Ascending aorta (tissue), 2 donors: ENCODE measurements at places on chromosomes 13 and 19.

DNA sequence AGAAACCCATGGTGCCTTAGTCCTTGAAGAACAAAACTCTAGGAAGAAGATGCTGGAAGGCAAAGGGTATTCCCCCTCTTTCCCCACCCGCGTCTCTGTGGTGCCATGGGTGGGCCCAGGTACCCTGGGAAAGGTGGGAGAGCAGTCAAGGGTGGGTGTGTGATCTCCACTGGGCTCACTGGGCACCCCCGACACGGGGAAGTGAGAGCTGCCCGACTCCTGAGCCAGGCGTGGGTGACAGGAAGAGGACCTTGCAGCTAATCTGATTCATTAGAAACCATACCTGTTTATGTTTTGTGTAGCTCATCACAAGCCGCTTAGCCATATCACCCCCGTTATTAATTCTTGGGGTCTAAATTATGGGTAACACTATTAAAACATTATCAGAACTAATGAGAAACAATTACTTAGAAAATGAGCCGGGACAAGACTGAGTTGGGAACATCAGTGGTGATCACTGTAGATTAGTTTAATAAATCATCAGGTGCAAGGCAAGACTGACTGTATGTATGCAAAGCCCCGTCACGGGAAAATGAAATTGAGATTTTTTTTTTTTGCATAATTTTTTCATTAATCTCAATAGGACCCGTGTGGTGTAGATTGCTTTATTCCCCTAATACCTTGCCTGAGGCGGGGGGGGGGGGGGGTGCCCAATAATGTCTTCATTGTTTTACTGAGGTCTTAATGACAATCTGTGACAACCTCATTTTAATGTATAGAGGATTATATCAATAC is 77.3 kb downstream of the ZIC5 start:
- DNase-seq: no peak

DNA sequence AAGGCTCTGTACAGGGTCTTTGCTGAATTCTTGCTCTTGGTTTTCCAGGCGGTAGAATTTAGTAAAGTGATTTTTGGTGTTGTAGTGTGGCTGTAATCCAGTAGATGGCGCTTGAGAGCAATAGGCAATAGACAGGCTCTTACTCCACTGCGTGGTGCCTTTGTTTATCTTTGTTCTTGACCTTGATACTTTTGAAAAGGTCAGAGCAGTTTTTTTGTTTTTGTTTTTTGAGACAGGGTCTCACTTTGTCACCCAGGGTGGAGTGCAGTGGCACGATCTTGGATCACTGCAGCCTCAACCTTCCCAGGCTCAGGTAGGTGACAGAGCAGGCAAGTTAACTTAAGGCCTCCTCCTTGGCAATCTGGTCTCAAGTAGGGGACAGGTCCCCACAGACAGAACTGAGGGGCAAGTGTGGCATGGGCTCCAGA is 12.2 kb upstream of the LILRA5 start:
- DNase-seq: no peak

GRCh38 chr13:102452836-102453235 is 51.0 kb upstream of the FGF14 start:
- DNase-seq: no peak

DNA sequence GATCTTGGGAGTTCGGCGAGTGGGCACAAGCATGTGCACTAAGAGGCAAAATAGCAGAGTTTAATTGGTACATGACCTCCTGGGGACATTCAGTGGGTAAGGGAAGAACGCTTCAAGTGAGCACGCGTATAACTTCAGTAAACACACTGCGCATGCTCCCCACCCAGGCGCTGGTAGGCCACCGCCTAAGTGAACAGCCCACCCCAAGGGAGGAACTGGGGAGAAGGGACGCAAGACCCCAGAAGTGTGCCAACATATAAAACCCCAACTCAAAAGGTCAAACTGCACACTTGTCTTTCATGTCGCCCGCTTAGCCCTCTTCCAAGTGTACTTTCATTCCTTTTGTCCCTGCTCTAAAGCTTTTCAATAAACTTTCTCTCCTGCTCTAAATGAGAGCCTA is 10.5 kb upstream of the NTN5 start:
- no peak for DNase-seq

GRCh38 chr19:11649941-11650340 is 52.7 kb downstream of the ZNF627 start:
- no peak for DNase-seq

GRCh38 chr19:46616631-46617322 is 8.1 kb downstream of the PTGIR start:
- no peak for DNase-seq

DNA sequence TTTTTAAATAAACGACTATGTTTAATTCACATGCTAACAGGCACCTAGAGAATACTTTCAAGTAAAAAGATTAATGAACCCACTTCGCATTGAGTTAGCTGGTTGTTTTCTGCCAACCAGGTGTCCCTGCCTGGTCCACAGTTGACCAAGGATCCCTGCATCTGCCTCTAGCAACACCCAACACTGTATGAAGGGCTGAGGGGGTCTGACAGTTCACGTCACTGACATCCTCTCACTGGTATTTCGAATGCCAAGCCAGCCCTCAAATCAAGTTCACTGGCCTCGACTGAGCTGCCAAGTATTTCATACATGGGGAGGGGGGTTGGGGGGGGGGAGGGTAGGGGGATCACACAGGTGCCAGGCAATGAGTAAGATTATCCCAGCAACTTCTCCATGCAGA is 25.4 kb downstream of the SLC25A30 start:
- DNase-seq: peak; percentile 4

DNA sequence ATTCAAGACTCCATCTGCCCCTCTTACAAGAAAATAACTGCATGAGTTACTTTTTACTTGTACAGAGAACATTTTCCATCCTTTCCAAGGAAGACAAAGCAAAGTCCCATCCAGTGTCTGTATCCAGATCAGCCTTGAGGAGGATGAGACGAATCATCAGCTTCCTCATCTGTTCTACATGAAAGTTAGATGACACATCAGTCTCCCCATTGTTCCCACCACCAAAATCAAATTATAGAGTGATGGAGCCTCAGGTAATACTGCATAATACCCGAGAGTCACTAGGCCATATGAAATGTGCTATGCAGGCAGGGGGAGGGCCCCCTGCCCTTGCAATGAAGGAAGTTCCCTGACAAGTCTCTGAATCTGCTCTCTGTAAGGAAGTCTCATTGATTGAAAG is 1244.6 kb upstream of the SLC10A2 start:
- DNase-seq: no peak

- no peak for DNase-seq
Observed at GRCh38 chr13:41006306-41006705, 12.8 kb downstream of the ELF1 start.

DNA sequence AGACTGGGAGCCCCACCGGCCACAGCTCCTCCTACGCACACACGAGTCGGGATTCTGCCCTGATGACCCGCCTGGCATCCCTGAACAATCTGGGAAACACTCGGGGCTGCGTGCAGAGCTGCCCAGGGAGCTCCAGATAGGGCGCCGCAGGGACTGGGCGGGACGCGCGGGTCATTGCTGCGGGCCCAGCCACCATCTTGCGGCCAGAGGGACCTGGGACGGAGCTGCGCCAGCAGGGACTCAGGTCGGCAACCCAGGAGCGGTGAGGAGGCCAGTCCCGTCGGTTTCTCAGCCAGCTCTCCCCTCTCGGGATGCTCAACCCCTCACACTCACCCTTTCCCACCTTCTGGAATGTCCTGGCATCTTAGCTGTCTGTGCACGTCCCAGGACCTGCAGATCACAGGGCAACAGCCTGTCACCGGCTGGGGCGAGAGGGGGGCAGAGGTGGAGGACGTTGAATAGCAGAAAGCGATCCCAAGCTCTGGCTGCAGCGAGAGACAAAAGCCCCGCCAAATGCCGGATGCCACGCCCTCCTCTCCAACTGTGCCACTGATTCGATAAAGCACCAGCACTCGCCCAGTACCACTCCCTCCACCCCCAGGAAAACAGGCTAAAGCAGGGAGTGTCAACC is 20.4 kb upstream of the ZNF91 start:
- DNase-seq: no peak

- DNase-seq: no peak
Observed at GRCh38 chr13:46901721-46902120, 4.9 kb upstream of the HTR2A start.

DNA sequence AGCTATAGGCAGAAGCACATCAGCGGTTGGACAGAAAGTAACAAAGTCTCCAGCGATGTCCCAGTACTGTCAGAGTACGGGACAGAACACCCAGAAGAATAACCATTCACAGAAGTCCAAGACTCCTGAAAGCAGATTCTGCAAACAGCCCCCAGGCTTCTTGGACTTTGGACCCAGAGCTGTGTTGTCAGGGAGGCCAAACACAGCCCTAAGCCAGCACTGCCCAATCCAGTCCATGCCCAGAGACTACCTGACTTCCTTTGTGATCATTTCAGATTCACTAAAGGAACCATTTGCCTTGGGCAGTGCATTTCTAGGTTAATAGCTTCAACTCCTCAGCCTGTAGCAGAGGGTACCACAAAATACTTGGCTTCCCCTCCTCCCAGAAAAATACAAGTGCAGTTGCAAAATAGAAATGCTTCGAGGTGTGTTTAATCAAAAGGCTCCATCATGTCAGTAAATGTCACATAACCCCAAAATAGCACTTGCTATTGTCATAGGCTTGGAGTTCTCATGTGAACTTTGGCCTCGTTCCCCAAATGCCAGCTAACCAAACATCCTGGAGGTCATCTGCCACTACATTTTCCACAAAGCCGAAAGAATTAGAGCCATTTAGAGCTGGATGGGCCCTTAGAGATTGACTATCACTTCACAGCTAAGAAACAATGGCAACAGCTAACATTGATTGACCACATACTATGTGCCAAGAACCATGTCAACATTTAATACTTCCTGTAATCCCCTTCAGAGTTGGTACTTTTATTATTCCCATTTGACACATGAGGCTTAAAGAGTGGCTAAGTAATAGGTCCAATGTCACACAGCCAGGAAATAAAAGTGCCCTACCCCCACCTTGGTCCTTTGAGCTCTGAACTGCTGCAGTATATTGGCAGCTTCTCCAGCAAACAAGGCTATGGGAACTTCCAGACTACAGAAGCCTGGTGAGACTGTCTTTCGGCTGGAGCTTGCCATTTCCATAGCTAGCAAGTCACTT is 329.9 kb downstream of the FOXO1 start:
- DNase-seq: no peak

DNA sequence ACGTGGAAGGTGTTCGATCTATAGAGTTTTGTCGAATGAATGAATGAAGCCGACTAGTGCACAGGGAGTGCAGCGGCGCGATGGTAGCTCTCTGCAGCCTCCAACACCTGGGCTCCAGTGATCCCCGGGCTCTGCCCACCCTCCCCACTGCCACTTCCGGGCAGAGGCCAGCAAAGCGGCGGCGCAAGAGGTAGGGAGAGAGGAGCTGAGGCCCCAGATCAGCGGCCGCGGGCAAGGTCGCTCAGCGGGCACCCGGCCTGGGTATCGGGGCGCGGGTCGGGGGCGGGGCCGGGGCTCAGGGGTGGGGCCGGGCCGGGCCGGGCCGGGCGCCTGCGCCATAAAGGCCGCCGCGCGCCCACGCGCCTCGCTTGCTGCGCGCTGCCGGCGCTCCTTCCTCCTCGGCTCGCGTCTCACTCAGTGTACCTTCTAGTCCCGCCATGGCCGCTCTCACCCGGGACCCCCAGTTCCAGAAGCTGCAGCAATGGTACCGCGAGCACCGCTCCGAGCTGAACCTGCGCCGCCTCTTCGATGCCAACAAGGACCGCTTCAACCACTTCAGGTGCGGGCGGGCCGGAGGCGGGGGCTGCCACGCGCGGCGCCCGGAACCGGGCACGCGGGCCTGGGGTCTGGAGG is at the start of gene GPI:
Gene GPI (plus strand): TSS at position 367 of the 633 bp plus-strand sequence. CDS start 71 bp downstream, at position 438.
- peak; percentile 77 for DNase-seq

DNA sequence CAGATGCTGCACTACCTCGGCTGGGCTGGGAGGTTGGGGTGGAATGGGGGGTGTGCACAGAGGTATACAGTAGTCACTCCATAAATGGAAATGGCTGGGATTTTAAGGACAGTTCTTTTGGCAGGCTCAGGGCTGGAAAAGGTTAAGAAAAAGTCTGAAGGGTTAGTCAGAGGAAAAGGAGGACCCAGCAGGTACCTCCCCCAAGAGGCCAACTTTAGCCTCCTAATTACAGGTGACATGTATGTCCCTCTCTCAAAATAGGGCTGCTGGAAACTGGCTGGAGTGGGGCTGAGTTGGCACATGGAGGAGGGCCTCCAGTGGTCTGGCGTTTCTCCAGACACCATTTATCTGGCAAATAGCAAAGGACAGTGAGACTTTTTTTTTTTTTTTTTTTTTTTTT is 994 bp downstream of the CCDC194 start:
- DNase-seq: no peak

DNA sequence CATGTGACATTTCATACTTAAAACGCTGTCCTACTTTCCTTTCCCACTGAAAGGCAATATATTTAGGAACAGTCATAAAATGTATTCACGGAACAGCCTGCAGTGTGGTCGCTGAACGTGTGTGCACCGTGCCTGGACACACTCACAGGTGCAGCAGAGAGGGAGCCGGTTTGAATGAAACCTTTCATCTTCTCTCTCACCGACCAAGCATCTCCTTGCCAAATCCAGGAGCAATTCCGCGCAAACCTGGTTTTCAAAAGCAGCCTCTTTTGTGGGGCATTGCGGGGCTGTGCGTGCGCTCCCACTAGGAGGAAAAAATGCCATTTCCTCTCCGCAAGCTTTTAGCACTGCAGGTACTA is 1.0 kb downstream of the DCLK1 start:
- DNase-seq: no peak

DNA sequence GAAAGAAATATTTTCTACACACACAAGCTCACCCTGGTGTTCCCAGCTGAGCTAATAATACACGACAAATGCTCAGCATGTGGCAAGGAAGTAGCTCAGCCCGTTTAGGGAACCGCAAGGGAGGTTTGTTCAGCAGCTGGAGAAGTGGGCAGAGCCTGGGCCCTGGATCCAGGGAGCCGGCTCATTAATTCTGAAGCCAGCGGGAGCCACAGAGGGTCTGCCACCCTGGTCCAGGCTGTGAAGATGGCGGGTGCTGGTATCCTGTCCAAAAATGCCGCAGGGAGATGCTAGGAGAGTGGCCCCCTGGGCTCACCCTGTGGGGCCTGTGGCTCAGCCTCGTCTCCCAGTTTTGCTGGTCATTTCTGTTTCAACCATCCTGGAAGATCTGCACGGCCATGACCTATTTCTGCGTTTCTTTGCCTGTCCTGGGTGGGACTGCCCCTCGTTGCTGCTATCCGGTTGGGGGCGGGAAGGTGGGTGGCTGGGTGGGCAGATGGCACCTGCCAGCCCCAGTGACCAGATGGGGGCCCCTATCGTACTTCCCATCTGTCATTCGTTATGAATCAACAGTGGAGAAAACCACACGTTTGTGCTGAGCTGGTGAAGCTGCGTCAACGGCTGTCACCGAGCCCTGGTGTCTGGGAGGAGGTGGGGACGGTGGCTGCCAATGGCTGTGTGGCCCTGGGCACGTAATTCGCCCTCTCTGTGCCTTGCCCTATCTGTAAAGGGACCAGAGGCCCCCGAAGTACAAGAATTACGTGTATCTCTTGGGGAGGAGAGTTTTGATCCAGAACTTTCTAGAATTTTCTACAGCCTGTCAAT is 2.7 kb upstream of the GNA15 start:
- peak; percentile 79 for DNase-seq

DNA sequence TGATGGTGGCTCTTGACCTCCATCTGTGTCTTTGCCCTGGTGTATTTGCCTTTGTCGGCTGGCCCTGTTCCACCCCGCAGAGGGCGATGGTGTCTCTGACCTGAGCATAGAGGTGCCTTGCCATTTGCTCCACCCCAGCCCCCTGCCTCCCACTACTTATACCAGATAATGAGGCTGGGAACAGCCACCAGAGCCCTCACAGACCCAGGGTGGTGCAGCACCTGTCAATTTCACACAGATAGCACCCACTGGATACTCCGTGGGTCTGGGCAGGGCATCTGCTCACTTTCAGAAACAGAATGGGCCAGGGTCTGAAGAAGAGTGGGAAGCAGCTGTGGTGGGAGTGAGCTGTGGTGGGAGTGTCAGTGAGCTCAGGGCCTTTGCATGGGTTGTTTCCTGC is 4.1 kb downstream of the ZNF536 start:
- DNase-seq: no peak
